BJ (cell line): ENCODE measurements at places on chromosomes 2 and 18.

DNA sequence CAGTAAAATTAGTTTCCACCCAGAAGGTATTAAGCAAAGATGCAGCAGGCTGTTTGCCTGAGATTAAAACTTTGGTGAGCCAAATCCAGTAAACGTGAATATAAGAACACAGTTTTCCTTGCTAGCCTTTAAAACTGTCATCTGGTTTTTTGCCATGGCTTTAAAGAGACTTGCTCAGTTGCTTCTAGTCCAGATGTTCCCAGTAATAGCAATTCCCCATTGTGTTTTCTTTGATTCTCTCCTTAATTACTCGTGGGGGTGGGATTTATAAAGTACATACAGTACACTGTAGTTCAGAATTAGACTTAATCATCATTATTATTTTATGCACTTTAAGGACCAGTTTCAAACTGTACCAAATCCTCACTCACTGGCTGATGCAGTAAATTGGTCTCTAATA is 303.5 kb upstream of the ZNF804A start:
- DNase-seq = no peak

DNA sequence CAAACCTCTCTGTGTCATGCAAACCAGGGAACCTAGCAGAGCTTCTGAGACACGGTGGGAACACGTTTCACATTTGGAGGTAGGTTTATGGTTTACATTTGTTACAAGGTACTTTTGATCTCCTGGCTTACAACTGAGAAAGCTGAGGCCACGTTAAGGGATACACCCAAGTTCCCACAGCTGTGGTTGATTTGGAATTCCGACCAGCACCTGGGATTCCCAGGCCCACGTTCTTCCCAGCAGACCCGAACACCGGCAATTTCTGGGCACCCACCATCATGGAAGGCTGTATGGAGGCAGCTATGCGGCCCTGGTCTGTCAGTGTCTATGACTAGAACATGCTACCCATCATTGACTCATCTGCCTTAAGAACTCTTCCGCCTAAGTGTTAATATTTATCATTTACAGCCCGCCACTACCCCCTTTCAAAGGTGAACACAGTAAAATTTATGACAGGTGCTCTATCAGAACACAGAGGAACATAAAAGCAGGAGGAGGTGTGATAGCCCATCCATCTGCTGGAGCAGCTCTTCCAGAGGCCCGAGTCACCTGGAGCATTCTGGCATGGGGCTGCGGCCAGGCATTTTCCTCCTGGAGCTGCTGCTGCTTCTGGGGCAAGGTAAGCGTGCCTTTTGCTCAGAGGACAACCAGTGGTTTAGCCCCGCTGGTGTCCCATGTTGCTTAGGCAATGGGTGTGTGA is at the start of gene PLB1:
Gene PLB1 (plus strand): TSS at position 510 of the 700 bp plus-strand sequence. CDS start 55 bp downstream, at position 565.
- no peak for DNase-seq

DNA sequence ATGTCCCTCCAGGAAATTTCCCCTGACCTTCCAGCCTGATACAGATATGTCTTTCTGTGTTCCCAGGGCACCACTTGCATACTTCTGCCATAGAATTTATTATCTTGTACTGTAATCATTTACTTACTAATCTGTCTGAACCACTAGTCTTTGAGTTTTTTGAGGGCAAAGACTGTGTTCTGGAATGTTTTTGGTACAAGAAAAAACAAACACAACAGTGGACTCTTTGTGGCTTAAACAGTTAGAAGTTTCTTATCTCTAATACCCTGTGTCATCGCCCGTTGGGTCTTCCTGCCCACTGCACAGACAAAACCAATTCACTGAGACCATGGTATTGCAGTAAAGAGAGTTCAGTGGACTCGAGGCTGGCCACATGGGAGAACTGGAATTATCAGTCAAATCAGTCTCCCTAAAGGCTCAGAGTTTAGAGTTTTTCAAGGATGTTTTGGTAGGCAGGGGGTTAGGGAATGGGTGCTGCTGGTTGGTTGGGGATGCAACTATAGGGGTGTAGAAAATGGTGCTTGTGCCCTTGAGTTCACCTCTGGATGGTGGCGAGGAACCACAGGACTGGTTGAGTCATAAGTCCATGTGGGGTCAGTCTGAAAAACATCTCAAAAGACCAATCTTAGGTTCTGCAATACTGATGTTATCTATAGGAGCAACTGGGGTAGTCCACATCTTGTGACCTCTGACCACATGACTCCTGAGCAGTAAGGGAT is 20.3 kb downstream of the RALB start:
- DNase-seq = no peak

DNA sequence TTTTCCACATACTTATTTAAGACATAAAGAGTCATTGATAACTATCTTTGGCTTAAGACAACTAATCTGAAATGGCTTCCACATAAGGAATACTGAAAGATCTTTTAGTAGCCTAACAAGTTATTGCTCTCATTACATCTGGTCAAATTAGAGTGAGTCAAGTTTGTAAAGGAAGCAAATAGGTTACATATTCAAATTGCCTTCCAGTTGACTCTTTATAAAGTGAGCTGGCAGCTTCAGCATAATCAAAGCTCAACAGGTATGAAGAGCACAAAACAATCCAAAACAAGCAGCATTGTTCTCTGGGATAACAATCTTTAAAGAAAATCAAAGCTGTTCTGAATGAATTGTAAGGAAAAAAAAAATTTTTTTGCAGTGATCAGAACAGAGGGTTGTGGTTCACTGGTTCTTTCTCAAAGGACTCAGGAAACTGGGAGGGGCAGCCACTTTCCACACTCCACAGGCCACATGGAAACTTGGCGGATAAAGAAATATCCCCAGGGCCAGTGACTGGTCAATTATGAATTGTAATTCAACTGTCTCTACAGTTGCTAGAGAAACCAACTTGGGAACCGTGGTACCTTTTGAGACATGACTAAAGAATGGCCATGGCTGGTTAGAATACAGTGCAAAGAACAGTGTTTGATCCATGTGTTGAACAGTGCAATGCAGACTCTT is 369.3 kb upstream of the KCNH7 start:
- no peak for DNase-seq

DNA sequence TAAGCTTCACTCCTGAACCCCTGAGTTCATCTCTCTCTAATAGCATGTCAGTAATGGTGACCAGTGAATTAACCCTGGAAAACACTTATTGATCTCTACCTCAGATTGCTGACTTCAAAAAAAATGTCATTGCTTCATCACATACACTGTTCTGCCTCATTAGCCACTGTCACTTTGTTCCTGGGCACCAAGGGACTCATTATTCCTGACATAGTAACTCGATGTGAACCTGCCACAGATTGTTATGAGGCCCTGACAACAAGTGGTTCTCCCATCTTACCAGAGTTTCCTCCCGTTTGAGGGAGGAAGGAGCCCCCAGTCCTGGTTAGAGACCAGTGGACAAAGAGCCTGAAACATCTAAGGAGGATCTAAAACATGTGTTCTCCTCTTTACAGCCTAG is 403.3 kb upstream of the SMIM21 start:
- DNase-seq = no peak

DNA sequence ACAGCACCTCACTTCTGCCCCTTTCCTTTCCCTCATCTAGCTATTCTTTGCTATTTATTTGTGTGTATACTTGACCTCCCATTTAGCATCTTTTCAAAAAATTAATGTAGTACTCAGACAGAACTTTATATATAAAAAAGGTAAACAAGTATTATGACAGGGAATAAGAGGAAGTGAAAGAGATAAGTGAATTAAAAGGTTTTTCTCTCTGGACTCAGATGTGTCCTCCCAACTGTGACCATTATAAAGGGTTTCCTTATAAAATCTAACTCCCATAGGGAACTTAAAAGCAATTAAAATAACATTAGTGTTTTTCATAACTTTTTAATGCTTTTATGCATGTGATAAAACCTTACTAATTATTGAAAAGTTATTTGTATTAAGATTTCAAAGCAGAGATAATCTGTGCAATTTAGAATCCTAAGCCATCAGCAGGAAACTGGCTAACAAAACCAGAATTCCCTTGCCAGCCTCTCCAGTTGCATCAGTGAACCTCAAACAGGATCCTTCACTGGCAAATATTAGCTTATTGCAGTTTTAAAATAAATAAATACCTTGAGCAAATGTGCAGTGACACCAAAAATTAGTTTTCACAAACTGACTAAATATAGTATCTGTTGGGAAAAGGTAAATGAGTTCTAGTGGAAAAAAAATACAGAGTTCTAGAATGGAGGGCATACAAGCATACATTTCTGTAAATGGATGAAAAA is 930.7 kb downstream of the BCL11A start:
- DNase-seq = no peak

DNA sequence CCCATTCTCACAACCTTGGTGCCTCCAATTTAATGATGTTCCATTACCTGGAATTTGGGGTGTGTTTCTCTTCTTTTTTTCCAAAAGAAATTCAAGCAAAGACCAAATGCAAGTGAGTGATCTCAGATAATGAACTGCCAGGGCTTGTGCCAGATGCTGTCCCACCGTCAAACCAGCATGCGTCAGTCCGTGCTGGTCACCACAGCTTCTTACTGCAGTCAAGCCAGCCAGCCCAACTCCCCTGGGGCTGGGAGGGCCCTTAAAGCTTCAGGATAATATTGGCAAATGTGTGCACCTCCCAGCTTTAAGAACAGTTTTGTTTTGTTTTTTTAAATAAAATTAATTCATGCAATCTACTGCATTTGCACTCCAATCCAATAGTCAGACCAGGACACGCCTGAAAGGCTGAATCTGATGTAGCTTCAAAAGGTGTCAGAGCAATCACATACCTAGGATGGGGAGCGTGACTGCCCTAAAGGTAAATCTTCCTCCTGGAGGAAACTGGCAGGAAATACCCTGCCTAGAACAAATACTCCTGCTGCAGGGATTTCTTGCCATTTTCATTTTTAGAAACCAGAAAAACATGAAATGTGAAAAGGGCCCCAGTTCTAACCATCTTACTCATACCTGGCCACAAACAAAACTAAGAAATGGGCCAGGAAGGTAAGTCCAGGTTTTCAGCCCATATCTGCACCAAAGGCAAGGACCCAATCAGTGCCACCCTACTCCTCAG is 26.8 kb upstream of the SP3 start:
- DNase-seq = no peak

- no peak for DNase-seq
These were observed 117.6 kb upstream of the SPATS2L start for GRCh38 chr2:200188876-200189275.

DNA sequence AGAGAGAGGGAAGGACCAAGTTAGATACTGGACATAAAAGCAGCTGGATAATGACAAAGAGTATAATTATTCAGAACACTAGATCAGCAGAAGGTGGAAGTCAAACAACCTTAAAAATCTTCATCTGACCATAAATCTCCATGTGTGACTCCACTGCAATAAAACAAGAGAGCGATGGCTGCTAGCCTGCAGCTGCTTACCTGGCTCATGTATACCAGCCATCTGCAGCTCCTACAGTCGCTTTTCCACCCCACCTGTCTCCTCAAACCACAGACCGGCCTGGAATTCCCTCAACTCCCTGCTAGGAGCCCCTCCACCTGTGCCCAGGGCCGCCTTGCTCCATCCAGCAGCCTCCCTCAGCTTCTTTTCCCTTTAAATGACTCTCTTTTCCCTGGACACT is 64.5 kb downstream of the SLC4A5 start:
- DNase-seq = no peak

DNA sequence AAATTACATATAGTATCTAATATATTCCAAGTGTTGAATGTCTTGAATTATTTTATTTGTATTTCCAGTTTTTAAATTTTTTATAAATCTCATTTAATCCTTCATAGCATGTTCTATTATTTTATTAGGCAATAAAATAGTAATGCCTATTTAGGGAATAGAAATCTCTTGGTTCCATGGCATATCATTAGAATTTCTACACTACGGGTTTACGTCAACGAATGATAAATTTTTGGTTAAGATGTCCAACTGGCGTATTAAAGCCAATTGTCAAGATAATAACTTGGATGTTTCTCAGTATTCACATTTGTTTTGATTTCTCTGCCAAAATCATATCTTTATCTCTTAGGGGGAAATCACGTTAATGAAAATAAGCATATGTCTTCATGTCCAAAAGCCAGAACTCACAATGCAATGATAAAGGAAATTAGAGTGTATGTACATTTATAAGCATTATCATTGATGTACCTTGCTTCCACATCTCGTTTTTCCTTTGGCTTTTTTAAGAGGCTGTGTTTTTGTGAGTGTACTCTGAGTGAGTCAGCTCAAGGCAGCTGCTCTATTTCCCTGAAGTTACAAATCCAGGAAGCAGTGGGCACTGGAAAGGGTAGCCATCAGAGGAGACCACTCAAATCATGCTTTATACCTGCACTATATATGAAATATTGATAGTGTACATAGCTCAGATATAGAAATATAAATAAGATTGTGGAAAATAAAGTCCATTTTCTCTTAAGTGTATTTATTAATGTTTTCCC is 115.8 kb upstream of the PDE1A start:
- DNase-seq = no peak

- no peak for DNase-seq
These were observed 1515.6 kb upstream of the NXPH2 start for GRCh38 chr2:140295767-140296166.

DNA sequence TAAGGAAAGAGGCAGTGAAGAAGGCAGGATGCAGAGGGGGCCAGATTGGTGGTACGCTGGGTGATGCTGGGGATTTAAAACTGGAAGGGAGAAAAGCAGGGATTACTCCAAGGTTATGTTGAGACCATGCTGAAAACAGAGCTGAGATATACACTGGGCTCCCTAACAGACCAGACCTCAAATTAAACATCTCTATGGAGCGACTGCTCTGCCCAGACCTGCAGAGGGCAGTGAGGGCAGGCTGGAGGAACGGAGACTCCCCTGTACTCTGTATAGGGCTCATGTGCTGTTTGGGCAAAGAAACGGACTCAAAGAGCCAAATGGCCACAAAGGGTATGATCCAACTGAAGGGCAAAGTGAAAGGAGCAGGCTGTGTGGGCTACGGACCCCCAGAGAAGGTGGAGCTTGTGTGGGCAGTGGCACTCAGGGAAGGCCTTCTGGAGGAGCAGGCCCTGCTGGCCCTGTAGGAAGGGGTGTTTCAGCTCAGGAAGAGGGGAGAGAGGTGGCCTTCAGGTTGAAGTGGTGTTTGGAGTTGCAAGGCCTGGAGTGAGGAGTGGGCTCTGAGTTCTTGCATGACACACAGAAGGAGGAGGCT is 4.8 kb upstream of the CELF4 start:
- no peak for DNase-seq

DNA sequence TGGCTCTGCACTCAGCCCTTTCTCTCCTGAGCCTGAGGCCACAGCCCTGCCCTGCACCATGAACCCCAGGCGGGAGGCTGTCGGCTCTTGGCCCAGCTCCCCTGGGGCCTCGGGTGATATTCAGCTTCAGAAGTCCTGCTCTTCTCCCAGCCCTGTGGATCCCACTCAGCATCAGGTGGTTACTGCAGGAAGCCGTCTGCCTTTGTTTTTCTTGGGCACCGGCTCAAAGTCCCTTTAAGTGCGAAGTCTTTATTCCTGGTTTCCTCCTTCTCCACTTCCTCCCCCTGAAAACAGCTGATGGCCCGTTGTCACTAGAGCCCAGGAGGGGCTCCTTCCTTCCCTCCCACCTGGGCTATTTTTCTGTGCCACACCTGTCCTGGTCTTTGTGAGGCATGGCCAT is 161.5 kb upstream of the BCL2L11 start:
- DNase-seq = no peak

GRCh38 chr2:11072550-11072949 is 82.7 kb upstream of the SLC66A3 start:
- no peak for DNase-seq
